ENCODE measurements at places on chromosomes 7 and 10. TPM values are rescaled to one million over a fixed set of nuclear protein-coding genes. Genes with fewer than 3 reads are reported as not detected.

The FFAR4 gene
- not detected for total RNA-seq

The ASAH2 gene
- under 0.01 TPM for total RNA-seq

The TSPAN15 gene
- 0.27 TPM for total RNA-seq

The RHOBTB1 gene
- 11.6 TPM for total RNA-seq

The NKX2-3 gene
- total RNA-seq: 15.1 TPM

GRCh38 chr7:33463131-33463530, 333.8 kb downstream of the BBS9 start:
- no peak for DNase-seq

DNA sequence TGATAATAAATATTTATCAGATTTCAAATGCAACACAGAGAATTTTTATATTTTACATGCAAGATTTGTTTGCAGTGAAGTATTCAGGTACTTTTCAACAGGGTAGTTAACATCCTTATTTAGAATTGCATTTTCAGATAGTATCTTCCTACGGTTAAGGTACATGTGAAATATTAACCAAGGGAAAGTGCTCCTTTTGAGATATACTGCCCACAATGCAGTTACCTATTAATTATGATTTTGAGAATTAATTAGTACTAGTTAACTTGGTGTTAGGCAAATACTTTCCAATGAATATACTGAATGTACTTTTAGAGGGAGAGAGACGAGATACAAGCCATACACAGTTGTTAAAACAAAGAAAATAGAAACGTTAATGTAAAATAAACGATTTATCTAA, 206.2 kb upstream of the YAE1 start:
- DNase-seq: no peak

DNA sequence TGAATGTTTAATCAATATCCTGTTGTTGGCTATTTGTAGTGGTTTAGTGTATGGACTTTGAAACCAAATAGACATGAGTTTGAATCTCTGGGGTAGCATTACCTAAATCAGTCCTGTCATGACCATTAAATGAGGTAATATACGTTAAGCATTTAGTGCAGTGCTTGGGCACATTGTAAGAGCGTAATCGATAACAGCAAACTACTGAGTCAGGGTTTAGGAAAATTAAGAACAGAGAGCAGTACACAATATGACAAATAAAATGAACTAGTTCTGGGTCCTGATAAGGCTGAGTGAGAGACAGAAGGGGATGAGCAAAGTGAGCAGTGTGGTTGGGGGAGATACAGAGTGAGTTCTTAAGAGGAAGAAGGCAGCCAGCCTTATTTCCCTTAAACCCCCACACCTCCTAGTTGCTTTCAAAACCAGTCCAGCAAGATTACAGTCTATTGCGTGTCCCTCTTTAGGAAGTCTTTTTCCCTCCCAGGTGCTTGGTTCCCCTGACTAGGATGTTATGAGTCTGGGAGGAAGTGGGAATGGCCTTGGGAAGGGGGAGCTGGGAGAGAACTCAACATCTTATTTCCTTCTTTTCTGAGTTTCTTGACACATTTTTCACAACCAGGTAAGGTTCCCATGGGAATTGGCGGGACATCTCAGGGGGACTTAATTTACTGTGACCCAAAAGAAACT, 171.0 kb downstream of the SND1 start:
- no peak for DNase-seq

DNA sequence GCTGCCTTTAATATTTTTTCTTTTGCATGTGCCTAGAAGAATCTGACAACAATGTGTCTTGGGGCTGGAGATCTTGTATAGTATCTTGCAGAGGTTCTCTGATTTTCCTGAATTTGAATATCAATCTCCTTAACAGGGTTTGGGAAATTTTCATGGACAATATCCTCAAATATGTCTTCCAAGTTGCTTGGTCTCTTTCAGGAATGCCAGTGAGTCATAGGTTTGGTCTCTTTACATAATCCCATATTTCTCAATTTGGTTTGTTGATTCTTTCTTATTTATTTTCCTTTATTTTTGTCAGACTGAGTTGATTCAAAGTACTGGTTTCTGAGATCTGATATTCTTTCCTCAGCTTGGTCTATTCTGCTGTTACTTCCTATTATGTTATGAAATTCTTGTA, 208.7 kb upstream of the GLI3 start:
- no peak for DNase-seq

DNA sequence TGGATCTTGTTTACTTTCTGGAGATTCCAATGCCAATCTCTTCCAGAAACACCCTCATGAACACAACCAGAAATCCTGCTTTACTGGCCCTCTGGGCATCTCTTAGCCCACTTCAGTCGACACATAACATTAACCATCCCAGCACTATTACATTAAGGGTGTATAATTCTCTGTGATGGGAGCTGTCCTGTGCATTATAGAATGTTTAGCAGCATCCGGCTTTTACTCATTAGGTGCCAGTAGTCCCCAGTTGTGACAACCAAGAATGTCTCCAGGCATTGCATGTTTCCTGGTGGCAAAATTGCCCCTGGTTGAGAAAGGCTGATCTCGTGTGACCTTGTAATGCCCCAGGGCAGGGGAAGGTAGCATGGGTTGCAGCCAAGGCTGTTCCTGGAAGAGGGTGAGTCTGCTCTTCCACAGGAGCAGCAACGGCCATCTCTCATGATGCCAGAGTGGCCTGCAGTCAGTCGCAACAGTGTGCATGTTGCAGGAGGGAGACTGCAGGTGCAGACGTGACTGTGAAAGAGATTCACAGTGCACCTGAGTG, 2.6 kb upstream of the DDC start:
- DNase-seq: no peak

- DNase-seq: no peak
Measured at GRCh38 chr10:98474628-98475027, 27.9 kb upstream of the HPS1 start.

DNA sequence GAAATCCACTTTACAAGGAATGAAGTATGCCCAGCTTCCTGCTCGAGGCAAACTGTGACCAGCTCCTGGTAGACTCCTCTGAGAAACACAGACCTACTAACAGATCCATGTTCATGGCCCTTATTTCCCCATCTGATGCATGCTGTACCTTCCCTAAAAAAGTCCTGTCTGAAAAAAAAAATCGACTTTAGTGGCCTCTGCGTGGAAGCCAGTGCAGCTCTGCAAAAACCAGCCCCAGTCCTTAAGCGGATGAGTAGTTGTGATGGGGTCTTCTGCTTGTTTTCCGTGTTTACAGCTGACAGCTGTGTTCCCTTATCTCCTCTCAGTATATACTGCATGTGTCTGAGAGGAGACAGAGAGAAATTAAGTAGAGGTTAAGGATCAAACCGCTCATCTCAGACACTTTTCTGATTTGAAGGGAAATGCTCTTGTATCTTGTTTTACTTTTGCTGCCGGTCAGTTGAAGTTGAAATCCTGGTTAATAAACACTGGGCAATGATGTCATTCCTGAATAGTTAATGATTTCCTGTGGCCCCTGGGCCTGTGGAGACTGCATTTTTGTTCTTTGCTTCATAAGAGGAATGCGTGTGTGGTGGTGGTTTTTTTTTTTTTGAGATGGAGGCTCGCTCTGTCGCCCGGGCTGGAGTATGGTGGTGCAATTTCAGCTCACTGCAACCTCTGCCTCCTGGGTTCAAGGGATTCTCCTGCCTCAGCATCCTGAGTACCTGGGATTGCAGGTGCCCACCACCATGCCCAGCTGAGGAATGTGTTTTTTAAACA, 67.6 kb downstream of the DOCK1 start:
- no peak for DNase-seq

- DNase-seq: peak; percentile 81
Measured at GRCh38 chr10:100529475-100530298, at the start of gene NDUFB8. NDUFB8 (minus strand) TSS chr10:100529871; CDS start chr10:100529851, 20 bp downstream.

- no peak for DNase-seq
Measured at GRCh38 chr10:34553747-34554146, 261.3 kb downstream of the PARD3 start.

DNA sequence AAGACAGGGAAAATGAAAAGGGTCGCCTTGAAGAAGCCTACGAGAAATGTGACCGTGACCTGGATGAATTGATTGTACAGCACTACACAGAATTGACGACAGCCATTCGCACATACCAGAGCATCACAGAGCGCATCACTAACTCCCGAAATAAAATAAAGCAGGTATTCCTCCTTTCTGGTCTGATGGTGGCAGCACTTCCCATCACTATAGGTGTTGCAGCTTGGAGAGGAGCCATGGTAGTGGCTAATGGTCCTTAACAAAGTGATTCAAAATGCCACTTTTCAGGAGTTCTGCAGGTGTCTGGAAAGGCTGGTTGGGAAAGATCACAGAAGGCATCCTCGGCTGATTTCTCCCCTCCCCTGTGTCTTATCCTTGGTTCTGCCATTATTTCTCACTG, 22.1 kb downstream of the EXOC4 start:
- no peak for DNase-seq

Measured in hematopoietic multipotent progenitor cell (in vitro differentiated cells).